ENCODE measurements at places on chromosomes 11 and 22.

DNA sequence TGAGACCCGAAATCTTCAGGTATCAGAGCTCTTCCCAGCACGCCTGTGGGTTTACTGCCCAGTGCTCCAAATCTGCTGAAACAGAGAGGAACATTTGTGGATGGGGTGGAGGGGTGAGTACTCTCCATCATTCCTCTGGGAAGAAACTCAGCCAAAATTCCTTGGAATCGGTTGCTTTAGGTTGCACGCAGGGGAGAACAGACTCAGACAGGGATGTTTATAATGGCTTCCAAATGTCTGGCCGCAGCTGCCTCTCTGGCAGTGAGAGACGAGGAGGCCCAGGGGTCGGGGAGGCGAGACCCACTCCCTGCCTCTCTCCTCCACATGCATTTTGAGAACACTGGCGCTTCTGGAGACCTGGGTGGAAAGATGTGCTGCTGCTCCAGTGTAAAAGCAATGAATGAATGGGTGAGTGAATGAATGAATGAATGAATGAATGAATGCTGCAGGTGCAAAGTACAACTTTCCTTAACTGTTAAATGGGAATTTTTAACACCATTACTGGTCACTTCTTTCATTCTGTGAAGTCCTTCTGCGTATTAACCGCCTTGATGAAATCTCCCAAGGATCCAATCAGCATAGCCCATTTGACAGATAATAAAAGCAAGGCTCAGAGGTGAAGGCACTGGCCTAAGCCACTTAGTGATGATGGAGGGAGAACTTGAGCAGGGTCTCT is 437.4 kb downstream of the MIAT start:
- no peak for DNase-seq

DNA sequence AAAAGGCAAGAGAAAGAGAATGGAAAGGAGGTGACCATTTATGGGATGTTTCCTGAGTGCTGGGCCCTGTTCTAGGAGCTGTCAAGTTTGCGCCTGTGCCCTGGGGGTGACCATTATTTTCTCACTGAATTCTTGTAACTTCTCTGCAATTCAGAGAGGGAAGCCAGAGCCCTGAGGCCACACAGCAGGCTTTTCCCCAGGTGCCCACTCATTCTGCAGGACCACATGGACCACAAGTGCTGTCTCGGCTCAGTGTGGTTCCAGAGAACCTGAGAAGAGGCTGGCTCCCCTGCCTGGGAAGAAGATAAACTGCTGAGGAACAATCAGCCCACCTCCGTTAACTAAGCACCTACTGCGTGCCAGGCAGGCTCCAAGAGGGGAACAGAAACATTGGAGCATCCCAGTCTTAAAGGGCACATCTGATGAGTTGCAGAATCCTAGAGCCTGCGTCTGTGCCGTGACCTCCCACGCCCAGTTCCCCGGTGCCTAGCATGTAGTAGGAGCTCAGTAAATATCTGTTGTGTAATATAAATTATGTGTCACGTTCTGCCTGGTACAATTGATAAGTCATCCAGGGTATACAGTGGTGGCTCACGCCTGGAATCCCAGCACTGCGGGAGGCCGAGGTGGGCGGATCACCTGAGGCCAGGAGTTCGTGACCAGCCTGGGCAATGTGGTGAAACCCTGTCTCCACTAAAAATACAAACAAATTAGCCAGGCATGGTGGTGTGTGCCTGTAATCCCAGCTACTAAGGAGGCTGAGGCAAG is 31.6 kb upstream of the CRYBB3 start:
- no peak for DNase-seq

GRCh38 chr11:86482692-86483091 is 108.0 kb downstream of the CCDC81 start:
- DNase-seq, result no peak

DNA sequence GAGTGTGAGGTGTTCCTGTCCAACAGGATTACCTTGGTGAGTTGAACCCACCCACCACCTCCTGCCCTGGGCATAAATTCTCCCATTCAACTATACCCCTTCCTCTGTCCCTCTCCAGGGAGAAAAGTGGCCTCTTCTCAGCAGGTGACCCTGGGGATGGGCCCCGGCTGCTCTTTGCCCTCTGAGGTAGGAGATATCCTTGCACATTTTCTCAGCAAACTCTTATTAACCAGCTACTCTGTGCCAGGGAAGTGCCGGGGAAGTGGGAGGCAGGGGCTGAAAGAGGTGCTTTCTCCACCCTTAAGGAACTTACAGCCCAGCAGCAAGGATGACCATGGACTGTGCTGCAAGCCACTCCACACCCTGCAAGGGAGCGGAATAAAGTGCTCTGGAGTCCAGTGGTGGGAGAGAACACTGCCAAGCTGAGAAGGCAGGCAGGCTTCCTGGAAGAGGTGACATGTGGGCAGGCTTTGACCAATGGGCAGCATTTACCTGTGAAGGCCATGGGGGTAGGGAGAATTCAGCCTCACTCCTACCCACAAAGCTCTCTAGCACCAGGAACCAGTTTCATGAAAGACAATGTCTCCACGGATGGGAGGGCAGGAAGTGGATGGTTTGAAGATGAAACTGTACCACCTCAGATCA is 21.9 kb upstream of the OAF start:
- DNase-seq, result no peak

GRCh38 chr11:38990139-38990538 is 2392.1 kb upstream of the RAG2 start:
- no peak for DNase-seq

GRCh38 chr11:93852242-93852641 is 1.8 kb upstream of the VSTM5 start:
- DNase-seq, result no peak

- DNase-seq, result no peak
These were observed 8.7 kb upstream of the B4GALNT4 start for GRCh38 chr11:360326-361280.

- peak; percentile 62 for DNase-seq
These were observed 663 bp upstream of the BUD13 start for GRCh38 chr11:116773203-116774097.

GRCh38 chr22:36935313-36935610 is 21.8 kb downstream of the CSF2RB start:
- DNase-seq, result no peak

- DNase-seq, result no peak
These were observed 81.0 kb downstream of the TRMU start for GRCh38 chr22:46416520-46416871.

DNA sequence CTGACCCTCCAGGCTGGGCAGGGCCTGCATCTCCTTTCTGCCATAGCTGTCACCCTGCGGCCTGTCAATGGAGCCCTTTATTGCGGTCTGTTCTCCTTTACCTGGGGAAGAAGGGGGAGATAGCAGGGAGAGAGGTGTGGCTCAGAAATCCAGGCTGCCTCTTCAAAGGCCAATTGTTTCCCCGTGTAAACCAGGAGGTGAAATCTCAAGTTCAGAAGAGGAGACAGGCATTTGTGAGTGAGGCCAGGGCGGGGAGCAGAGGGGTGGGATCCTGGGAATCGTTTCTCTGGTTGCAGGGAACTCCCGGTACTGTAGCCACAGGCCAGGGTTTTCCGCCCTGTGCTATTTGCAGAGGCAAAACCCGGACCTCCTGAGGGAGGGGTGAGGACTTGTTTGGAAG is 9.1 kb downstream of the DCPS start:
- no peak for DNase-seq

- no peak for DNase-seq
These were observed 45.4 kb upstream of the NTM start for GRCh38 chr11:131324921-131325570.

- no peak for DNase-seq
These were observed 8.6 kb downstream of the SNAP29 start for GRCh38 chr22:20867179-20868024.

- no peak for DNase-seq
These were observed 188.5 kb upstream of the ISX start for GRCh38 chr22:34877506-34877905.

DNA sequence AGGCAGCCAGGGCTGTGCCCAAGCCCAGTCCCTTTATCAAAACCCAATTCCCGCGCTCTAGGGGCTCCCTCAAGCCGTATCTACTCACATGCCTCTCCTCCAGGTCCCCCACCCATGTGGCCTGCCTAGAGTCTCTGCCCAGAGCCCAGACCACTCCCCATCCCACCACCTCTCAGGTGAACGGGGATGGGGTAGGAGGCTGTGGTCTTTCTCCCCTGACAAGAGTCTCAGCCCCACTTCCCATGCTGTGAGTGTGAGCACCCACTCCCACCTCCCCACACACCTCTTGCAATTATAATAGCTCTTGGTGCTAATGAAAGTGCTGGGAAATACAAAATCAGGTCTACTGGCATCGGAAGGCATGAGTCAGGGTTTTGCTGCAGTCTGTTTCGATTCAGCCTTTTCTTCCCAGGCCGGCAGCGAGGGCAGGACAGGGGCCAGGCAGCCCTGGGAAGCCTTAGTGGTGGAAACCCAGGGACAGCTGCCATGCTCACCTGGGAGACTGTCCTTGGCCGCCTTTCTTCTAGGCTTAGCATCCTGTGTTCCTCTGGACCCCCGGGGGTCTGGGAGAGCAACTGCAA is 16.7 kb upstream of the TMPRSS4 start:
- no peak for DNase-seq

DNA sequence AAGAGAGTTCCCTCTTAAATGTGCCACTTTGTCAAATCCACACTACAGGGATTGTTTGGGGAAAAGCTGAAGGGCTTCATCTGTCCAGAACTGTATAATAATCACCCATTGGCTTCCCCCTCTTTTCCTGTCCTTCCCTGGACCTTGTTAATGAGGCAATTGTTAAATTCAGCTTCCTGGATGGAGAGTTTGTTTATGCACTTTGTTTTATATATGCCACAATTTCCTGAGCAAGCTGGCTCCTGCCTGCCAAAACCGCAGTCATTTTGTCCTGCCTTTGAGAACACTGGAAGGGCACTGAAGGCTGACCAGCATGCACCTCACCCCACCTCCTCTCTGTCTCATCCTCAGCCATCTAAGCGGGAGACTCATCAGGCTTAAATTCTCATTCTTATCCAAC is 86.2 kb downstream of the MSANTD4 start:
- peak; percentile 55 for DNase-seq

DNA sequence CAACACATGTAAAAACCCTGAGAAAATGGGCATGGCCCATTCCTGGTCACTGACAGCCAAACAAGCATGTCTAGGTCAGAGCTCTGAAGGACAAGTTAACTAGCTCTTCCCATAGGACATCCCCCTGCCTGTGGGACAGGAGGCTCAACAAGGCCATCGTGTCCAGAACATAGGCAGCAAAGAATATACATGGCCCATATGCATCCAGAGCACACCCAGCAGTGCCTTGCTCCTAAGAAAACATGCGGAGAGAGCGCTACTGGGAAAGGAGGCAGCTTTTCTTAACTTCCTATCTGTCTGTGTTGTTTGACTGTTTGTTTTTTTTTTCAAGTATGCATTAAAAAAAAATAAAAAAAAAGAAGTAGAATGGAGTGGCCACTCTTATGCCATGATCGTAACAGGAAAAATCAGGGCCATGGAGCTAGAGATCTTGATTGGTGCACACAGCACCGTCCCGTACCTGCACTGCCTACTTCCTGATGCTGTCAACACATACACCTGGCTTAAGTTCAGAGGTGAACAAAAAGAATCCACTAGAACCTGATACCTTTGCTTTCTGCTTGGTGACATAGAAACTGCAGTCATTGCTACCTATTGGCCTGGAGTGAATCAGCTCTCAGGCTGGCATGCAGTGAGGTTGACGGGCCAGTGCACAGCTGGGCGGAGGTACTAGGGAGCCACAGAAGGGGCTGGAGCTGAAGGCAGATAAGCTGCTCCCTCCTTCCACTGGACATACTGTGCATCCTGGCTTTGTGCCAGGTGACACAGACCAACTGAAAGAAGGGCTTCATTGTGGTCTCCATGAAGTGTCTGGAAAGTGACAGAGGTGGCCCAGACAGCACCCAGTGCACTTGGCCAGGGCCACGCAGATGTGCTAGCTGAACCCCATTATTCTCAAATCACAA is 11.9 kb downstream of the UFD1 start:
- no peak for DNase-seq

DNA sequence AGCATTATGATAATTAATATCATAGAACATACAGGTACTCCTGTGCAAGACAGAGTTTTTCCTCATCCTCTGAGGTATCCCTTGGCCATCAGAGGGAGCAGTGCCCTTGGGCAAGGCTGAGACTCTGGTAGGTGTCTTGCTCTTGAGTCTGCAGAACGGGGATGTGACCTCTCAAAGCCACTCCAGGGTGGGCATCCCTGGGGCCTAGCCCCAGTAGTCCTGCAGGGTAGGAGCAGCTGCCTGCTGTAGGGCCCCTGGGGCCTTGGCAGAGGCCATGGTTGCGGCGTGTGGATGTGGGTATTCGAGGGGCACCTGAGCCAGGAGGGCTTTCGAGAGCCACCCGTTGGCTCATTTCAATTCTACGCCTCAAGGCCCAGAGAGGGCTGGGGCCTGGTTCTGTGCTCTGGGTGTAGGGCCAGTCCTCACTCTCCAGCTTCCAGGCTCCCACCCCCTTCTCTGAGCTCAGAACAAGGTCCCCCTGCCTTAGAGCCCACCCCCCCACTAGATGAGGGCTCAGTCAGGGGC is 7.7 kb upstream of the OMP start:
- DNase-seq, result no peak

DNA sequence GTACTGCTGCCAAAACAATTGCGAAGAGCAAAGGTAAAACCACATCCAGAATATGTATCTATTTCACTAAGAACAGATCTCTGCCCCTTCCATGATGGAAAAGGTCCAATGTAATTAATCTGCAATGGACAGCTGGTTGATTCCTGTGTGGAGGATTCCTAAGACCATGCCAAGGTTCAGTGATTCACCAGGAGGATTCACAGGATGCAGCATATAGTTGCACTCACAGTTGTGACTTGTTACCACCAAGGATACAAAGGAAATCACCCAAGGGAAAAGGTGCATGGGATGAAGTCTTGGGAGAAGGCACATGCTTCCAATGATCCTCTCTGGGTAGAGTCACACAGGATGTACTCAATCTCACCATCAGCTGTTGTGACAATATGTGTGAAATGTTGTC is 35.1 kb upstream of the CUL5 start:
- no peak for DNase-seq

- DNase-seq, result peak; percentile 74
These were observed 41.1 kb downstream of the DIXDC1 start for GRCh38 chr11:111978028-111978771.

DNA sequence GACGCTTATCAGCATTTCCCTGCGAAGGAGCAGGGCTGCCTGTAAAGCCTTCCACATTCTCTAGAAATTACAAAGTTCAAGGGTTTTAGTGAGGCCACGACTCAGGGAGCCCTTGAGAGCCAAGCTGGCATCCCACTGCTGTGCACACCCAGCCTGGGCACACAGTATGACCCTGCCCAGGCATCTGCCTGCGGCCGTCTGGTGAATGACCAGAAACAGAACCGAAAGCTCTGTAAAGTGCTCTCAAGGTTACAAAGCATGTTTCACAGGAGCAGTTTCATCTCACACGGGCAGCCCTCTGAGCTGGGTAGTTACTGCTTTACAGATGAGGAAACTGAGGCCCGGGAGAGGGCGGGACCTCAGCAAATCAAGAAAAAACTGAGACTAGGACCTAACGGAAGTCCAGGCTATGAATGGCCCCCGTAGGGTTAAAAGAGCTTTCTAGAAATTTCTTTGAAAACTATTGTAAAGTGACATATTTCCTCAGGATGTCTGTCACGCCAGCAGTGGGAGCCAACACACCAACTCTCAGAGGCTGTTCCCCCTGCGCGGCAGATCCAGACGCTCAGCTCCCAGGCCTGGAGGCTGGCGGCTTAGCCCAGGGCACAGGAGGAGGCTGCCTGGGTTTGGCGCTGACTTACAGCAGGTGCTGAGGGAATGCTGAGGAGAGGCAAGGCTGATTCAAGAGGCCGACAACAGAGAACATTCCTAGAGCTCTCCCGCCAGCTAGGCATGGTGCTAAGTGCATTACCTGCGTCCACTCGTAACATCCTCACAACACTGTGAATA is 7.7 kb upstream of the TCF20 start:
- DNase-seq, result no peak
